ENCODE measurements at places on chromosomes 13 and 19. TPM values are rescaled to one million over a fixed set of nuclear protein-coding genes. Genes with fewer than 3 reads are reported as not detected.

- peak; percentile 34 for DNase-seq
Observed at GRCh38 chr13:27038323-27038722, 133.3 kb downstream of the USP12 start.

DNA sequence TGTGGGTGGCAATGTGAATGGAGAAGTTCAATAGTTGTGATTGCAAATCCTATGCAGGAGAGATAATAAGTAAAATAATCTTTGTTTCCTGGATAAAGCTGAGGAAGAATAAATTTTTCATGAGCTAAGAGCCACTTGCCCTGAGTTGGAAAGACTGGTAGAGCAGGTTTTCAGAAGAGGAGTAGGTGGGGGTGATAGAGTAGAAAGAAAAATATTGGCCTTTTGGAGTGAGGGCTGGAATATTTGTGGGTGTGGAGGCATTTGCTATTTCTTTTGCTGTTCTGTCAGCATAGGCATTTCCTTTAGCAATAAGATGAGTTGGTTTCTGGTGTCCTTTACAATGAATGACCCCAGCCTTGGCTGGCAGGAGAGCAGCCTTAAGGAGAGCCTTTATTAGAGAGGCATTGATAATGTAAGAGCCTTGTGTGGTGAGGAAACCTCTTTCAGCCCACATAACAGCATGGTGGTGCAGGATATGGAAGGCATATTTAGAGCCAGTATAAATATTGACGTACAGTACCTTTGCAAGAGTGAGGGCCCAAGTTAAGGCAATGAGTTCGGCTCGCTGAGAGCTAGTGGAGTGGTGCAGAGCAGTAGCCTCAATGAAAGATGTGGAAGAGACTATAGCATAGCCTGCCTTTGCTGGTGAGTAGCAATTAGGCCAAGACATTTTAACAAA, 11.6 kb upstream of the ZNF431 start:
- no peak for DNase-seq

GRCh38 chr19:4534836-4535658, at the start of gene PLIN5:
Gene PLIN5 (minus strand): TSS chr19:4535224. CDS start chr19:4534074, 1,150 bp downstream.
- peak; percentile 65 for DNase-seq

Gene ZNF615
- total RNA-seq = 1.6 TPM

DNA sequence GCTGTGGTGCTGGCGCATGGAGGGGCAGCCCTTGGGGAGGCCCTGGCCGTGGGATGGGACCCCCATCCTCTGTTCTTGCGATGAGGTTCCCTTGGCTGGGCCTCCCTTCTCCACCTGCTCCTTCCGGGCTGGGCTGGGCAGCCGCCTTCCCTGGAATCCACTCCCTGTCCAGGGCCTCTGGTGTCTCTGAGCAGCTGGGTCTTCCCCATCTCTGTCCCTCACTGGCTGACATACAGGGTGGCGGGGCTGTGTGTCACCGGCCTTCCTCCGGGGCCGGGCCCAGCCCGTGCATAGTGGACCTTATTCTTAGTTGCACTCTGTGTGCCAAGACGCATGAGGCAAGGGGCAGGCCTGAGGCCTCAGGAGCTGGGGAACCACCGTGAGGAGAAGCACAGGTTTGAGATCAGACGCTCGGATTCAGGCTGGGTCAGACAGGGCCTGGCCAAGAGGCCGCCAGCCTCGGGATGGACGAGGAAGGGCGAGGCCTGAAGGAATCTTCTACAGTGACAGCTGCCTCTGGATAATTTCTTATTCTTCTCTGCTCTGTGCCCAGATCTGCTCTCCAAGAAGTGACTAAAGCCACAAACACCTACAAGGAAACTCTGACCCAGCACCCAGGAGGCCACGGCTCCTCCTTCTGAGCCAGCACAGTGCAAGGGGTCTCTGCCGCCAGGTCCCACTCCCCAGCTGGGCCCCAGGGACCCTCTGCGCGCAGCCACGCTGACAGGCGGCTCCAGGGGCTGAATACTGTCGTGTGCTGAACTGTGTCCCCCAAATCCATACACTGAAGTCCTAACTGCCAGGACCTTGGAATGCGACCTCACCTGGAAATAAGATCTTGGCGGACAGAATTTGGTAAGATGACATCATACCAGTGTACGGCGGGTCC, 11.0 kb downstream of the SGTA start:
- DNase-seq = no peak

Gene COMP
- not detected for total RNA-seq

- no peak for DNase-seq
Observed at GRCh38 chr13:74288361-74288911, 154.2 kb upstream of the KLF12 start.

Gene AKAP11
- total RNA-seq = 21.7 TPM
